ENCODE measurements at places on chromosomes 6 and 20.

DNA sequence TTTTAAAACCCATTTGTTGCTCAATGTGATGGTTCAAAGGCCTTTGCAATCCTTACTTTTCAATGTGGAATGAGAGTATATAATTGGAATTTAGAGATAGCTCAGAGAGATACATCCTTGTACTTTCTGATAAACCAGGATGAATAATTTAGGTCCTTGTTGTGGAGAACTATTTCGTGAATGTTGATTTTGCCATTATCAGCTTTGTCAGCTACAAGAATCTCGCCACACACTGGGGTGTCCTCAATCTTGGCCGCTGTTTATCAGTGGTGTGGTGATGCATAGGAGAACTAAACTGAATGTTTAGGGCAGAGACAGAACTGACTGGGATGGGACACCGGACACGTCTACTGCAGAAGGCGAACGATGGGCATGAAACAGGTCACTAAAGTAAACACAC lies 111.2 kb upstream of the SLC35B3 start:
- H3K27ac ChIP-seq, result no peak overlapping the region
- no peak overlapping the region for H3K4me3 ChIP-seq
- no peak for DNase-seq
- H3K36me3 ChIP-seq, result no peaks in the 10 kb centered on the region
- H3K27me3 ChIP-seq, result no peaks in the 10 kb centered on the region

DNA sequence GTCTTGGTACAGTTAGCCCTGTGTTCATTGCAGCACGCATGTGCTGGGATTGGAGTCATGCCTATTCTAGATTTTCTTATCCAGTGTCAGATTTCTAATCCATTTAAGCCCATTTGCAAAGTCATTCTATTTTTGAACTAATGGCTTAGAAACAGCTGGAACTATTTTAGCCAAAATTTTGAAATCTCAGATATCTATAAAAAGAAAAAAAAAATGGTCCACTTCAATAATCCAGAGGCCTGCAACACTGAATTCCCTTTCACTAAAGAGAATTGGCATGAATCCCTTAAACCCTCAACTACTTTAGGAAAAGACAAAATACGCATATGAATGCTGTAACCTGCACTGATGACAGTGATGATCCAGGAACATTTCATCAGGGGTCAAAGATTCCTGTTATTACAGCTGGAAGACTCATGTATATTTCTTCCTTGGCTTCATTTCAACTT lies 1.5 kb downstream of the COL21A1 start:
- H3K36me3 ChIP-seq, result no peaks in the 10 kb centered on the region
- H3K4me3 ChIP-seq, result no peak overlapping the region
- DNase-seq, result no peak
- no peaks in the 10 kb centered on the region for H3K4me1 ChIP-seq
- no peak overlapping the region for H3K27ac ChIP-seq

DNA sequence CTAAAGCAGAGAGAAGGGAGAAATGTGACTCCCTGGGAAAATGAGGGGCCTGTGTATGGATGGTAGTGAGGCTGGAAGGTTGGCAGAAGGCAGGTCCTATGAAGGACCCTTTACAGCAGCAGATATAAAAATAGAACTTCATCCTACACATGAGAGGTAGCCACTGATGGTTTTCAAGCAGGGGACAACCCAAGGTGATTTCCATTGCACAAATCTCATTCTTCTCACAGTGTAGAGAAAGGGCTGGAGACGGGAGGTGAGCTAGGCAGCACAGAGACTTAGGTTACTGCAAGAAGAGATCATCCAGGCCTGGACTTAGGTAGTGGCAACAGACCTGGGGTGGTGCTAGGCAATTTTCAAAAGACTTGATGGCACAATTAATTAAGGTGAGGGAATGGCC lies 30.7 kb downstream of the TRAM2 start:
- no peak overlapping the region for H3K27ac ChIP-seq
- peaks cover 25% of the 10 kb centered on the region for H3K4me1 ChIP-seq
- H3K4me3 ChIP-seq, result no peak overlapping the region
- no peaks in the 10 kb centered on the region for H3K36me3 ChIP-seq

DNA sequence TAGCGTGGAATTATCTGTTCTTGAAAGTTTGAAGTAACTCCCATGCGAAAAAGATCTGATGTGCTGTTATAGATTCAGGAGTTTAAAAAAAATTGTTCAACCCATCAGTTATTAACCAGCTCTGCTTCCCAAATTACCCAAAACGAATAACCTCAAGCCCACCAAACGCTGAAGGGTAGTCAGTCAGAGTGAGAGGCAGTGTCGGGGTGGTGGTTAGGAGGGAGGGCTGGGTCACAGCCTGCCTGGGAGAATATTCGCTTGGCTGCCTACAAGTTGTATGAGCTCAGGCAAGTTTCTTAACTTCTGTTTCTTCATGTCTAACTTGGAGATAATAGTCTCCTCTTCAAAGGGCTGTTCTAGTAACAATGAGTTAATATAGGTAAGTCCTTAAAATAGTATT lies 114.6 kb downstream of the JPH2 start:
- H3K4me1 ChIP-seq, result no peaks in the 10 kb centered on the region
- no peak for DNase-seq
- H3K27ac ChIP-seq, result no peak overlapping the region
- no peaks in the 10 kb centered on the region for H3K27me3 ChIP-seq

- no peaks in the 10 kb centered on the region for H3K4me1 ChIP-seq
- DNase-seq, result no peak
- H3K27me3 ChIP-seq, result no peaks in the 10 kb centered on the region
Measured at GRCh38 chr6:96816301-96816817, 20.9 kb downstream of the GPR63 start.

- DNase-seq, result no peak
- no peak overlapping the region for H3K4me3 ChIP-seq
- no peaks in the 10 kb centered on the region for H3K4me1 ChIP-seq
- H3K27ac ChIP-seq, result no peak overlapping the region
Measured at GRCh38 chr20:40768105-40768504, 79.1 kb upstream of the MAFB start.

DNA sequence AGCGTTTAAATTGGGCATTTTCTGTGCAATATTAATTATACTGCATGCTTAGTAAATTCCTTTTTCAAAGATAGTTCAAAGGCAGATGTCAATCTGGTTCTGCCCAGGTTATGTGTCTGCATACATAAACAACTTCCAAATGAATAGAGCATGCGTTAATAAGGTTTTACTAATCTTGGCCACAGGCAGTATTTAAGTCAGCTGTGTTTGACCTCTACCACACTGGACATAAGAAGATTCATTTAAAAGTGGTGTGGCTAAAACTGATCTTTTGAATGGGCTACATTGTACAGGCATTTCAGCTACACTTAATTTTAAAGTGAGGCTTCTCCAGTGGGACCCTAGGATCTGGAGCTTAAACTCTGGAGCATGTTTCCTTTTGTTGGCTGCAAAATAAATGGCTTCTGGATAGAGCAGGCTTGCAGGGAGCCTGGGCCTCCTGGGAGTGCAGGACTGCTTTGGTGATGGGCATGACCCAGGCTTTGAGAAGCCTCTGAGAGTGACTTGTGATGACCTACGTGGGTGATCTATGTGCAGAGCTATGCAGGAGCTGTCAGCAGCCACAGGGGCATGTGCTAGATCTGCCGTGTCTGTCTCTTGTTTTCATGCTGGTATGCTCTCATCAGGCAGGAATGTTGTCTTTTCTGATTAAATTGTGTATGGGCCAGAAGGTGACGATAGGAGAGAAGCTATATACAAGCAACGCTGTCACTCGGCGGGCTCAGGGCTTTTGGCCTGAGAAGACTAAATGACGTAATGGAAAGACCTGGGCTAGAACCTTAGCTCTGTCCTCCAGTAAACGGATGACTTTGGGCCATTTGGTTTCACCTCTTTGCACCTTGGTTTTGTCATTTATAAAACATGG lies 331.2 kb downstream of the QKI start:
- no peak overlapping the region for H3K27ac ChIP-seq
- no peaks in the 10 kb centered on the region for H3K4me1 ChIP-seq
- H3K36me3 ChIP-seq, result no peaks in the 10 kb centered on the region
- no peaks in the 10 kb centered on the region for H3K27me3 ChIP-seq

DNA sequence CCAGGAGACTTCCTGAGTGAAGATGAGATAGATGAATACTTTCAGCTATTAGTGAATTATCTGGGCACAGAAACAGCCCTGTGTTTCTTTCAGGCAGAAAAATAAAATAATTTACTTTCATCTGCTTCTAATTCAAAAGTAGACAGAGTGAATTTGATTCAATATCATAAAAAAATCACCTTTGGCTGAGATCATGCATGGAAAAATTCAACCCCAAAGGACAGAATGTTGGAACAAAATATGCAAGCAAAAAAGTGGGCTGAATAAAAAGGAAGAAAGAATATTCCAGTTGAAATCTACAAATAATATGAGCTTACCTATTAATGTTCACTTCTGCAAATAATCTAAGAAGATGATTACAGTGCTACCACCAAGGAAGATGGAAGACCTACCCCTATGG lies 546.9 kb downstream of the TFAP2B start:
- no peak for DNase-seq
- H3K4me3 ChIP-seq, result no peak overlapping the region
- no peaks in the 10 kb centered on the region for H3K27me3 ChIP-seq
- H3K27ac ChIP-seq, result no peak overlapping the region
- H3K36me3 ChIP-seq, result no peaks in the 10 kb centered on the region

DNA sequence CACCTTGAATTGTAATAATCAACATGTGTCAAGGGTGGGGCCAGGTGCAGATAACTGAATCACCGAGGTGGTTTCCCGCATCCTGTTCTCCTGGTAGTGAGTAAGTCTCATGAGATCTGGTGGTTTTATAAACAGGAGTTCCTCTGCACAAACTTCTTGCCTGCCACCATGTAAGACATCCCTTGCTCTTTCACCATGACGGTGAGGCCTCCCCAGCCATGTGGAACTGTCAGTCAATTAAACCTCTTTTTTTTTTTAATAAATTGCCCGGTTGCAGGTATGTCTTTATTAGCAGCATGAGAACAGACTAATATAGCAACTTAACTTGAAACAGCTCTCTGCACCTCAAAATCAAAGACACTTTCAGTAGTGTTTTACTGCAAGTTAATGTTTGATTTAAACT lies 121.6 kb downstream of the OGFRL1 start:
- H3K4me3 ChIP-seq, result no peak overlapping the region
- DNase-seq, result no peak
- H3K36me3 ChIP-seq, result no peaks in the 10 kb centered on the region
- H3K4me1 ChIP-seq, result no peaks in the 10 kb centered on the region

DNA sequence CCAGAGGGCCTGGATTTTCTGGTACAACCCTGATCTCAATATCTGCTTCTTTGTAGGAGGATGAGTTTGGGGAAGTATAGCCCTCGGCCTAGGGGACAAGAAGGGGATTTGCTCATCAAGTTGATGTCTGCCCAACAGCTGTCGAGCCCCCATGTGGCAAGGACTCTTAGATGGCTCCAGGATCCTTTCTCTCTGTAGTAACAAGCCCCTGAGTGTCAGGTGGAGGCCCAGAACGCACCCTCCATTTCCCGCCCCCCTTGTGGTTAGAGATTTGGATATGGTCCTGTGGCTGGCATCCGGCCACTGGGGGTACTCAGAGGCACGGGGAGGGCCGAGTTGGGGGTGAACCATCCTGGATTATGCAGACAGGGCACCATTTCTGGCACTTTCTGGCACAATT lies 50.1 kb downstream of the CTCFL start:
- no peaks in the 10 kb centered on the region for H3K4me1 ChIP-seq
- no peak overlapping the region for H3K4me3 ChIP-seq
- no peaks in the 10 kb centered on the region for H3K27me3 ChIP-seq
- DNase-seq, result no peak
- H3K27ac ChIP-seq, result no peak overlapping the region
- no peaks in the 10 kb centered on the region for H3K36me3 ChIP-seq

DNA sequence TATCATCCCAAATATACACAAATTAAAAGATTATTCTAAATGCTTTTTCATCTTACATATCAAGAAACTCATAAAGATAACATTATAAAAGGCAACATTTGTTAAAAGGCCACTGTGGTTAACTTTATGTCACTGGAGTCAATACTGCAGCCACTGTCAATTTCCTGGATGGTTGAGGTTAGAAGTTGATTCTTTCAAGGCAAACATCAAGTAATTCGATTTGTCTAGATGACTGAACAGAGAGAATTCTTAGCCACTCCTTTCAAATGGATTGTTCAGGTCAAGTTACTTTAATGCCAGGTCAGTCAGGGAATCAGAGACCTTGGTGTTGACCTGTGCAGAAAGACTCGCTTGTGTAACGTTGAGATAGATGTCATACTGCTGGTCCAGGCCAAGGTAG lies 44.4 kb upstream of the SIM1 start:
- no peak overlapping the region for H3K4me3 ChIP-seq
- no peak for DNase-seq
- no peaks in the 10 kb centered on the region for H3K4me1 ChIP-seq

GRCh38 chr20:62702895-62703852 lies 5.5 kb upstream of the NTSR1 start:
- no peak overlapping the region for H3K4me3 ChIP-seq
- no peak for DNase-seq
- H3K36me3 ChIP-seq, result no peaks in the 10 kb centered on the region
- no peak overlapping the region for H3K27ac ChIP-seq
- peaks cover 9% of the 10 kb centered on the region for H3K27me3 ChIP-seq
- H3K4me1 ChIP-seq, result no peaks in the 10 kb centered on the region

GRCh38 chr6:85483846-85484245 lies 34.0 kb downstream of the NT5E start:
- no peak overlapping the region for H3K4me3 ChIP-seq
- no peaks in the 10 kb centered on the region for H3K4me1 ChIP-seq
- no peaks in the 10 kb centered on the region for H3K27me3 ChIP-seq
- no peak overlapping the region for H3K27ac ChIP-seq
